ENCODE measurements at places on chromosomes 7 and 10. TPM values are rescaled to one million over a fixed set of nuclear protein-coding genes. Genes with fewer than 3 reads are reported as not detected.
A peak's percentile ranks its signal among the peaks of the same experiment; 100 is the strongest.

CASTOR2 gene
- 4.5 TPM for total RNA-seq

ARID5B gene
- total RNA-seq, result 51.7 TPM

ADCYAP1R1 gene
- total RNA-seq, result not detected

BHLHA15 gene
- total RNA-seq, result 1.8 TPM

HMX3 gene
- total RNA-seq, result not detected

DNA sequence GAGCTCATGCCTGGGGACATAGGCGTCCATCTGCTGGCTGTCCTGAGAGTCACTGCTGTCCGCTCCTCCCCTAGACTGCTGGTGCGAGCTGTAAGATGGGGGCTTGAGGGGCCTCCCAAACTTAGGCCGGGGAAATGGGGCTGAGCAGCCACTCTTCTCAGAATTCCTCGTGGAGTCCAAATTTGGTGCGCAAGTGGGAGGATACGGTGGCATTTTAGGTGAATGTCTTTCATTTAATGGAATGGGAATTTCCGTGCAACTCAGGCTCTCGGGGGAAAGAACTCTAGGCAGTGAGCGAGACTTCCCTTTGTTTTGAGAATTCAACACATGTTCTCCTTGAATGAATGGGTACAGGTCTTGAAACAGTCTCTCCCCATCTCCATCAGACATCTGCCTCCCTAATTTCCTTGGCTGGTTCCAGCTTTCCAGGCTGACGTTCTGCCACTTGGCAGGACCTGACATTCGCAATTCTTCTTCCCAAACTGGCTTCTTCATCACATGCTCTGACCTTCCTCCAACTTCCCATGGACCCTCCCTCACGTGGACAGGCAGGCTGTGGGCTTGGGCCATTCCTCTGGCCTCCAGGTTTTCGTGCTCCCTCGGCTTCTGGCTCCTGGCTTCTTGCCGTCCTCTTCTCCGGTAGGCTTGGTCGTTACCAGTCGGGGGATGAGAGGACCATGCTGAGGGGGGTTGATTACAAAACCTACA, 30.1 kb downstream of the JCAD start:
- peak overlapping the region; percentile 22 for H3K4me3 ChIP-seq
- H3K27ac ChIP-seq, result no peak overlapping the region
- no peak for DNase-seq
- H3K27me3 ChIP-seq, result peaks cover 31% of the 10 kb centered on the region
- peaks cover 53% of the 10 kb centered on the region for H3K4me1 ChIP-seq

- no peaks in the 10 kb centered on the region for H3K36me3 ChIP-seq
- no peak overlapping the region for H3K4me3 ChIP-seq
- H3K4me1 ChIP-seq, result no peaks in the 10 kb centered on the region
- no peak overlapping the region for H3K27ac ChIP-seq
- no peaks in the 10 kb centered on the region for H3K27me3 ChIP-seq
Observed at GRCh38 chr7:117902314-117902889, 29.2 kb upstream of the CTTNBP2 start.

- no peak overlapping the region for H3K4me3 ChIP-seq
- H3K27ac ChIP-seq, result no peak overlapping the region
- peaks cover 9% of the 10 kb centered on the region for H3K27me3 ChIP-seq
- no peaks in the 10 kb centered on the region for H3K36me3 ChIP-seq
- H3K4me1 ChIP-seq, result no peaks in the 10 kb centered on the region
Observed at GRCh38 chr10:90937645-90938258, 16.9 kb upstream of the ANKRD1 start.

DNA sequence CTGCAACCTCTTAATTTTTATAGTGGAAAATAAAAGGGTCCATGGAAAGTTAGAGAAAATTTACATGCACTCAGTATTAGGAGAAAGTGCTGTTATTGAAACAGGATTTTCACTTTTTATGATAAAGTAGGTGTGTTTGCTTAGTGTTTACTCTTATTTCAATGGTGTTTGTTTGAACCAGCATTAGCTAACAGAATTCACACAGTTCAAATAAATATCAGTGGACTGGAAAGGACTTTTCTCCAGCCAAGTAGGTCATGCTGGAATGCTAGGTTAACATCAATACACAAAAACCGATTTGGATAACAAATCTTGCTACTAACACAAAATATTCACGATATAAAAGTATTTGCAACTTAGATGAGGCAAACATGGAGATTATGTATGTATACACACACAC, 49.4 kb upstream of the BET1 start:
- H3K4me1 ChIP-seq, result no peaks in the 10 kb centered on the region
- H3K27me3 ChIP-seq, result peaks cover 32% of the 10 kb centered on the region

GRCh38 chr7:25979605-25980004, 172.4 kb upstream of the NFE2L3 start:
- no peaks in the 10 kb centered on the region for H3K36me3 ChIP-seq
- DNase-seq, result no peak
- no peak overlapping the region for H3K27ac ChIP-seq

- H3K4me3 ChIP-seq, result peak overlapping the region; percentile 88
- H3K4me1 ChIP-seq, result peaks cover 45% of the 10 kb centered on the region
- no peak for DNase-seq
- H3K27me3 ChIP-seq, result no peaks in the 10 kb centered on the region
- H3K36me3 ChIP-seq, result no peaks in the 10 kb centered on the region
Observed at GRCh38 chr7:604884-605531, 85.4 kb upstream of the PDGFA start.

GRCh38 chr7:103887050-103887449, 102.4 kb downstream of the RELN start:
- no peak for DNase-seq

DNA sequence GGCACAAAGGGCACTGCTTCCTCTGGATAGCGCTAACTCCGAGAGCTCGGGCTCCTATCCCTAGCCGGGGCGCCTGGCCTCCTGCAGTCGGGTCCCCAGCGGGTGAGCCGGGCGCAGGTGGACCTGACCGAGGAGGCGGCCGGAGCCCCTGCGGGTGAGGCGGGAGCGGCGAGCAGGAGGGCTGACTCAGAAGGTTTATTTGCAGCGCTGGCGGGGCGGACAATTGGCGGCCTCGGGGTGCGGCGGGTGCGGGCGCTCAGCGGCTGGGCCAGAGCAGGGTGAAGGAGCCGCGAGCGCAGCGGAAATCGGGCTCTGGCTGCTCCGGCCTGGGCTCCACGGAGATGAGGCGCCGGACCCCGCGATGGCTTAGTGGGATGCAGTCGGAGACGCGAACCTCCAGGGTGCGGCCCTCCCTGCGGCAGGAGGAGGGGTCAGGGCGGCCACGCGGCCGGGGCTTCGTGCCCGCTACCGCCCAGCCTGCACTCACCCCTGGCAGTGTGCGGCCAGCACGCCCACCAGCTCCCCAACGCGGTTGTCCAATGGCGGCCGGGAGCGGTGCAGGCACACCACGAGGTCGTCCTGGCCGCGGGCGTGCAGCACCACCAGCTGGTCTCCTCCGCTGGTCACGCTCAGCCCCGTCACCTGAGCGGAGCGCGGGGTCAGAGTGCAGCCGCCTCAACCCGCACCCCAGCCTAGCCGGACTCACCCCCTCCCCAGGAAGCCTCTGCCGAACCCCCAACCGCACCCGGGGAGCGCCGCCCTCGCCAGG, 16.1 kb downstream of the MYO1G start:
- DNase-seq, result no peak
- no peaks in the 10 kb centered on the region for H3K27me3 ChIP-seq
- peaks cover 21% of the 10 kb centered on the region for H3K4me1 ChIP-seq
- no peaks in the 10 kb centered on the region for H3K36me3 ChIP-seq
- no peak overlapping the region for H3K4me3 ChIP-seq
- no peak overlapping the region for H3K27ac ChIP-seq

DNA sequence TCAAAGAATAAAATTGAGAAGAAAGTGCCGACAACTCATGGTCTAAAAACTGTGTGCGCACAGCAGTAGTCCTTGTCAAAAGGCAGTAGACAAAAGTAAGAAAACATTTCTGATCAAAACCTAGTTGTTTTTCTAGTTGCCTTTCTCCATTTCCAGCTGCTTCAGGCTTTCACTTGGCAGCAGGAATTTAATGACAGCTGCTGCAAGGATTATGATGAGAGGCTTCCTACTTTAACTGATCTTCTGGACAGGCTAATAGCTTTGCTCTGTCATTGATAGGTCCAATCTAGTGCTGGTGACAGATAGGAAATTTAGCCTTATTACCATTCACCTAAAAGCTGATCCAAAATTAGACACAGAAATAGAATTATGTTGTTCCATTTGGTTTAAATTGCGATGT, 110.7 kb upstream of the SEMA3C start:
- H3K27me3 ChIP-seq, result no peaks in the 10 kb centered on the region
- no peak overlapping the region for H3K4me3 ChIP-seq
- DNase-seq, result no peak
- peaks cover 6% of the 10 kb centered on the region for H3K36me3 ChIP-seq

DNA sequence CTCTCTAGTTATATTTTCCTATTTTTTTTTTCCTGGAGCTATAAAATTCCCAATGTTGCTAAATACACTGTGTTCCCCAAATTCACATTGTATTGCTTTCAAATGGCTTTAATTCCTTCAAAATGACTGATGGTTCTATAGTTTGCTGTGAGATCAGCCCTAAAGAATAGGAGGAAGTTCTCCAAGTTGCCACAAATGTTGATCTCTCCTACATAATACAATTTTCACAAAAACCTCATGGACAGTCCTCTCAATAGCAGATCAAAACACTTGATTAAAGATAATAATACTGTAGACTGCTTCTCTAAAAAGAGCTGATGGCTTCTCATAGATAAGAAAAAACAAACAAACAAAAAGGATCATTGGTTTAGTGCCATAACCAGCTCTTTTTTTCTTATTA, 97.8 kb upstream of the CAV2 start:
- no peak for DNase-seq
- H3K4me3 ChIP-seq, result no peak overlapping the region
- no peak overlapping the region for H3K27ac ChIP-seq
- H3K36me3 ChIP-seq, result no peaks in the 10 kb centered on the region
- H3K4me1 ChIP-seq, result no peaks in the 10 kb centered on the region

GRCh38 chr10:52443419-52444388, 129.6 kb downstream of the DKK1 start:
- H3K27me3 ChIP-seq, result no peaks in the 10 kb centered on the region
- no peaks in the 10 kb centered on the region for H3K36me3 ChIP-seq
- no peak for DNase-seq
- no peak overlapping the region for H3K4me3 ChIP-seq

- no peak overlapping the region for H3K4me3 ChIP-seq
- no peaks in the 10 kb centered on the region for H3K36me3 ChIP-seq
- no peak for DNase-seq
- no peaks in the 10 kb centered on the region for H3K27me3 ChIP-seq
- H3K27ac ChIP-seq, result no peak overlapping the region
Observed at GRCh38 chr10:24935504-24936292, 16.7 kb downstream of the PRTFDC1 start.

- no peaks in the 10 kb centered on the region for H3K4me1 ChIP-seq
- no peak overlapping the region for H3K27ac ChIP-seq
- H3K36me3 ChIP-seq, result no peaks in the 10 kb centered on the region
- no peaks in the 10 kb centered on the region for H3K27me3 ChIP-seq
- H3K4me3 ChIP-seq, result no peak overlapping the region
Observed at GRCh38 chr7:88429382-88429781, 122.7 kb upstream of the STEAP4 start.

DNA sequence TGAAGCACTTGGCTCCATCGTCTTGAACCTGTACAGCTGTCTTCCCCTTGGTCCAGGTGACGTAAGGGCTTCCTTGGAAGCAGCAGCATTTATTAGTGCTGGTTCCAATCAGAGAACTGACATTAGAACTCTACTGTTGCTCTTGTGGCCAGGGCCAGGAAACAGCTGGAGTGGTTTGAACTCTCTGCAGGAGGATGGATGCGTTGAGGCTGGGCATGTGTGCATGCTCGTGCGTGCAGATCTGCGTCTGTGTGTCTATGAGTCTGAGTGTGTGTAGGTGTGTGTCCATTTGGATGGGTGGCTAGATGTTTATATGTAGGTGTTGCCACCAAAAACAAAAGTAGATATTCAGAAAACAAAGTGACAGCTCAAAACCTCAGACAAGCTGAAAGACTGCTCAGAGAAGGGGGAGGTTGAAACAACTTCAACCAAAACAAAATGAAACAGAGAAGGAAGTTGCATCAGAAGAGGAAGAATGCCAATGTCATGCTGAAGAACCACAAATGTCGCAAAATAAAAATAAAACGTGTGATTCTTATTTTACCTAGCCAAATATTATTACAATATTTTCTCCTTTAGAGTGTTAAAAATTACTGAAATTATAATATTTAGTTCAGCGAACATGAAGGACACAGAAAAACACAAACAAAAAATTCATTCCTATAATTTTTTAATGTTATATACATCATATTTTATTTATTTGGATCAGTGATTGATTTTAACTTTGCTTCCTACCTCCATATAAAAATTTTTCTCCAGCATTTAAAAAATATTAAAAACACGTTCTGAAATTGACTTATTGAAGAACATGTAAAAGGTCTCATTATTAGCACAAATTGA, 96.1 kb upstream of the MKLN1 start:
- no peak for DNase-seq
- H3K4me1 ChIP-seq, result peaks cover 29% of the 10 kb centered on the region
- no peaks in the 10 kb centered on the region for H3K36me3 ChIP-seq
- H3K27me3 ChIP-seq, result no peaks in the 10 kb centered on the region
- H3K27ac ChIP-seq, result peak overlapping the region; percentile 88

DNA sequence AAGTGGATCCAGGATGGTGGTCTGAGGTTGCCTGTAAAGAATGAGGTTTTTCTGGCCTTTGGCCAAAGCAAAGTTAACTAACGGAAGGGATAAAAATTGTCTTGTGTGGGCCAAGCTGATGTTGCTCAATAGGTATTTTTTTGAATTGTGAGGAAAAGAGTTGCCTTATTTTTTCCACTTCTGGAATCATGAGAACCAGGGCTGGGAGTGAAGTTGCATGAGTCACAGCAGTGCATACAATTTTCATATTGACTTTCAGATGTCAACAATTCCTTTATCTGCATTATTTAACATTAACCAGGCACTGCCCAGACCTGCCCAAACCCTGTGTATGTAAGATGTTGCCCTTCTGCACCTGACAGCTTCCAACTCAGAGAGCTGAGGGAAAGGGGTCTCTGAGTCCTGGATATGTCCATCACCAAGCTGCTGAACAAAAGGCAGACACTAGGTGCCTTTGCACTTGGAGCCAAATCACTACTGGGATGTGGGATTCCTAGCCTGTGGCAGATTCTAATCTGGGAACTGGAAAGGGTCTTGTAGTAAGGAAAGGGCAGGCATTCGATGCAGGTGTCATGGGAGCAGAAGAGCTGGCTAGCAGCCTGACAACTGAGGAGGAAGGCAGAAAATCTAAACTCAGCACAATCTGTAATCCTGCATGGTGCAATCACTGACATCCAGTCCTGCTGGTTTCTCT, 52.3 kb upstream of the SLC35B4 start:
- DNase-seq, result no peak
- no peaks in the 10 kb centered on the region for H3K4me1 ChIP-seq
- no peak overlapping the region for H3K27ac ChIP-seq
- peaks cover 46% of the 10 kb centered on the region for H3K27me3 ChIP-seq
- no peaks in the 10 kb centered on the region for H3K36me3 ChIP-seq

GRCh38 chr7:27129729-27130539, 623 bp downstream of the HOXA4 start:
- no peak for DNase-seq
- H3K36me3 ChIP-seq, result no peaks in the 10 kb centered on the region
- H3K4me1 ChIP-seq, result peaks cover 16% of the 10 kb centered on the region
- H3K27me3 ChIP-seq, result peaks cover 69% of the 10 kb centered on the region
- H3K27ac ChIP-seq, result no peak overlapping the region
